ENCODE measurements at places on chromosomes 1 and 21. TPM values are rescaled to one million over a fixed set of nuclear protein-coding genes. Genes with fewer than 3 reads are reported as not detected.

GRCh38 chr1:41093826-41094225 lies 72.3 kb upstream of the SLFNL1 start:
- no peak for DNase-seq
- no peaks in the 10 kb centered on the region for H3K27me3 ChIP-seq
- peaks cover 5% of the 10 kb centered on the region for H3K36me3 ChIP-seq
- H3K4me1 ChIP-seq = no peaks in the 10 kb centered on the region
- no peak overlapping the region for H3K27ac ChIP-seq

DNA sequence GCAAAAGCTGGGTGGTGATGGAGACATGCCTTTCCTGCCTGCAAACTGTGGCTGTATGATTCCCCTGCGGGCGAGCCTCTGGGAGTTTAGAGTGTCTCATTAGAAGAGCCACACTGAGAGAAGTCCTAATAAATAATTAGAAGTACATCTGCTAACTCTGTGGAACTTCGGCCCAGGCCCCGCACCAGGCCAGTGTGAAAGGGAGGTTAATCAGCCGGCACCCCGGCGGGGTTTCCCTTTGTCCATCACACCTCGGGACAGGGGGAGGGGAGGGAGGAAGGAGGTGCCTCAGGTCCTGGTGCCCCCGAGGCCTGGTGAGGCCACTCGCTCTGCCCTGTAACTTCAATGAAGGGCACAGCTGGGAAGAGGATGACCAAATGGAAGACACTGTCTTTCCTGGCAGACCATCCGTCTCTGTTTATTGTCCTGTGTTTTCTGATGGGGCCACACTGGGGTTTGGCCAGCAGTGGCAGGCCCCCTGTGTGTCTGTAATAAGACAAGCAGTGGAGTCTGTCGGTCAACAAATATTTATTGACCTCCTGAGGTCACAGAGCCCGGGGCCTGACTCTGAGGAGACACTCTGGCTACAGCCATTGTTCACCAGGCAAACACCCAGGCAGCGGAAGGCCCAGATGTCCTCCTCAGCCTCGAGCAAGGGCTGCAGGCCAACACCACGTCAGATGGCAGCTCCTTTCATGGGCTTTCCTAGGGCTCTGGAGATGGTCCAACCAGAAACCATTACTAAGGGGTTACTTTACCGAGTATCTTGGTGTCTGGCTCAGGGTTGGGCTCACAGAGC lies 267.5 kb upstream of the RAB4A start:
- H3K36me3 ChIP-seq = no peaks in the 10 kb centered on the region
- H3K4me1 ChIP-seq = peaks cover 39% of the 10 kb centered on the region
- H3K27ac ChIP-seq = peak overlapping the region; percentile 37
- H3K27me3 ChIP-seq = no peaks in the 10 kb centered on the region
- H3K4me3 ChIP-seq = no peak overlapping the region

GRCh38 chr1:15031251-15031933 lies 122.2 kb upstream of the TMEM51 start:
- H3K27me3 ChIP-seq = no peaks in the 10 kb centered on the region
- no peak for DNase-seq
- H3K4me3 ChIP-seq = no peak overlapping the region
- peaks cover 17% of the 10 kb centered on the region for H3K4me1 ChIP-seq
- H3K36me3 ChIP-seq = 0 out of 2 replicates have a peak, but pooled peaks cover 3% of the 10 kb centered on the region

DNA sequence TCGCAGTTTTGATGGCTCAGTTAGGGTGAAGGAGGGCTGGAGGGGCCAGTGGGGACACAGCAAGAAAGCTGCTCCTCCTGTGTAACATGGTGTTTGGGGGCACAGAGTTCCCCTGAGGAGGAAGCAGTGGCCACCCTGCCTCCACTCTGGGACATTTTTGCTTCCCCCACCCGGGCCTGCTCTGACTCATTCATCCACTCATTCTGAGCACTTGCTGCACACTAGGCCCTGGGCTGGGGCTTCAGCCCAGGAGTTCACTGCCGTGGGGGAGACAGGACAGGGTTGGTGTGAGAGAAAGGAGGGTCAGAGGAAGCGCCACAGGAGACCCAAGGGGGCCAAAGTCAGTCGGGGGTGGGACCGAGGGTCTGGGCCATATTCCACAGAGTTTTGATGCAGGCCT lies 41.4 kb upstream of the ACOT11 start:
- H3K27ac ChIP-seq = no peak overlapping the region
- DNase-seq = no peak
- H3K27me3 ChIP-seq = peaks cover 3% of the 10 kb centered on the region
- H3K36me3 ChIP-seq = no peaks in the 10 kb centered on the region

GRCh38 chr1:53895421-53895820 lies 1.4 kb downstream of the DIO1 start:
- H3K27ac ChIP-seq = no peak overlapping the region
- H3K4me1 ChIP-seq = peaks cover 18% of the 10 kb centered on the region
- H3K36me3 ChIP-seq = no peaks in the 10 kb centered on the region
- no peak for DNase-seq

GRCh38 chr1:188891958-188892357 lies 1585.7 kb downstream of the BRINP3 start:
- H3K4me3 ChIP-seq = no peak overlapping the region
- no peaks in the 10 kb centered on the region for H3K4me1 ChIP-seq
- no peak overlapping the region for H3K27ac ChIP-seq
- H3K36me3 ChIP-seq = no peaks in the 10 kb centered on the region
- H3K27me3 ChIP-seq = no peaks in the 10 kb centered on the region

- H3K27me3 ChIP-seq = no peaks in the 10 kb centered on the region
- no peak overlapping the region for H3K4me3 ChIP-seq
- no peaks in the 10 kb centered on the region for H3K36me3 ChIP-seq
- no peaks in the 10 kb centered on the region for H3K4me1 ChIP-seq
- no peak for DNase-seq
Observed at GRCh38 chr1:116359060-116359830, 13.8 kb upstream of the ATP1A1 start.

DNA sequence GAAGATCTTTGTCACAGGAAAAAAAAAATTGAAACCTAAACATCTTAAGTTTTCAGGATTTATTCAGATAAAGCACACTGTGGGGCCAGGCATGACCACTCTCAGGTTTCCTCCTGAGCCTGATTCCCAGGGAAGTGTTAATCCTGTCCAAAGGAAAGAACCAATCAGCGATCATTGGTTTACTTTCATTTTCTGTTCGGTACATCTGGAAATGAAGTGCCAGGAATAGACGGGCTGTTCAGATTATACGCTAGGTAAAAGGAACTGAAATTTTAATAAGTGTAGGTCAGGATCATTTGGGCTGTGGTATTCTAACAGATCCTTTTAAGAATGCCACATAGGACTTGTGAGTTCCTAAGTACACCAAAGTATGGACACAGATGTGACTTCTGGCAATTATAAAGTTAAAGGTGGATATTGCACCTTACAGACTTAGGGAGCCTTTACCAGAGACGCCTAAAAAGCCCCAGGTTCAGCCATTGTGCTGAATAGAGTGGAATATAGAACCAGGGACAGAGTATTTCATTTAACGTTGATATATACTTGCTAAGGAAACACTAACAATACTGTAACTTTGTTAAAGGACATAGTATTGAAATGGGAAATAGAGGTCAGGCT lies 9.3 kb upstream of the CACYBP start:
- H3K4me3 ChIP-seq = peak overlapping the region; percentile 27
- H3K27ac ChIP-seq = peak overlapping the region; percentile 69
- H3K27me3 ChIP-seq = no peaks in the 10 kb centered on the region
- no peaks in the 10 kb centered on the region for H3K36me3 ChIP-seq
- H3K4me1 ChIP-seq = peaks cover 58% of the 10 kb centered on the region
- no peak for DNase-seq

DNA sequence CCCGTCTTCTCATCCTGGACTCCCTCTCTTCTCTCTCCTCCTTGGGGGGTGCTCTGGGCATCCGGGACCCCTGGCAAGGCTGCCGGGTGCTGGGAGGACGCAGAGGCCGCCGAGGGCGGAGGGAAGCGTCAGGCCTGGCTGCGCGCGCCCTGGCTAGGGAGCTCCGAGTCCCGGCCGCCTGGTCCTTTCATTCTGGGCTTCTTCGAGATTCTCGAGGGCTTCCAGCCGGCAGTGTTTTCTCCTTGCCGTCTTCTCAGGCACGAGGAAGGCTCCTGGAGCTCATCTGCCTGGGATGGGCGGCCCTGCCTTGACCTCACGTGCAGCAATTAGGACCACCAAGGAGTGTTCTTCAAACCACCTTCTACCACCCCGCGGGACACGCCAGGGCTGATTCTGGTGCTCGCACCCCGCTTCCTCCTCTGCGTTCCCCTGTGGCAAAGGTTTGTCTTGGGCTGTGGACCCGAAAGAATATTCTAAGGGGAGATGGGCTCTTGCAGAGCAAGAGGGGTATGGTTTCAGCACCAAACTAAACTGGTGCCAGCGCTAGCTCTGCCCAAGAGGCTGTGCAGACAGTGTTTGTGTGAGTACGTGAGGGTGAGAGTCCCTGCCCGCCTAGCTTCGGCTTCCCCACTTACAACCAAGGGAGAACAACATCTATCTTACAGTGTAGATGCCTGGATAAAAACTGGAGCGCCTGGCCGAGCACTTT lies 36.5 kb downstream of the PIK3CD start:
- no peaks in the 10 kb centered on the region for H3K27me3 ChIP-seq
- H3K4me1 ChIP-seq = peaks cover 46% of the 10 kb centered on the region

GRCh38 chr1:54623216-54624007 lies at the start of gene FAM151A:
Gene FAM151A (minus strand): TSS chr1:54623525. CDS start chr1:54623395, 130 bp downstream.
- DNase-seq = no peak
- H3K27me3 ChIP-seq = no peaks in the 10 kb centered on the region
- H3K4me3 ChIP-seq = no peak within 1 kb of the TSS
- H3K36me3 ChIP-seq = no peaks in the 10 kb centered on the region

- H3K4me3 ChIP-seq = no peak overlapping the region
- H3K27me3 ChIP-seq = peaks cover 3% of the 10 kb centered on the region
- H3K36me3 ChIP-seq = no peaks in the 10 kb centered on the region
- no peak overlapping the region for H3K27ac ChIP-seq
Observed at GRCh38 chr1:6961905-6962477, 176.7 kb downstream of the CAMTA1 start.

GRCh38 chr1:53577761-53578100 lies 118.5 kb downstream of the DMRTB1 start:
- DNase-seq = no peak
- no peak overlapping the region for H3K4me3 ChIP-seq
- H3K27ac ChIP-seq = no peak overlapping the region
- peaks cover under 1% of the 10 kb centered on the region for H3K4me1 ChIP-seq

DNA sequence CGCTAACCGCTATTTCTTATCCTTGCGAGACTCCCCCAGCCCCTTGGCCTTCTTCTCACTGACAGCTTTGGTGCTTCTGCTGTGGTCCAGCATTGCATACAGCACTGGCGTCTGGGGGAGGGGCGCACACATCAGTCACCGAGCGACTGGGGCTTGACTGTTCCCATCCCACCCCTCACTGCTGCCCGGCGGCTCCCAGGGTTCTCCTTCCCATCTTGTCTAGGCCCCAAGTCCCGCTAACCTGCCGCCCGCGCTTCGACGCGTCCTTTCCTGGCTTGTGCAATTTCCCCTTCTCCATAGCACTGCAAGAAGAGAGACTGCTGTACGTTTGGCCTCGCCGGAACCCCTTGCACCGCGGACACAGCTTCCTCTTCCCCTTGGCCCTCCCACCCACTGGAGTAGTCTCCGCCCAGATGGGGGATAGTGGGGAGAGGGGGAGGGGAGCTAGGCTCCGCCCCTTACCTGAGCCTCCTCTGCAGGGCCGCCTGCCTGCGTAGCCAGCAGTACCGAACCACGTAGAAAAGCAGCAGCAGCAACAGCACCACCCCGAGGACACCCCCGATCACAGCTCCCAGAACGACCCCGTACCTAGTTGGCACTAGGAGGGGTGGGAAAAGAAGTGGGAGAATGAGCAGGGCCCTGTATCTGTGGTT lies 3.8 kb downstream of the MPZ start:
- H3K27me3 ChIP-seq = no peaks in the 10 kb centered on the region
- DNase-seq = no peak
- peaks cover 5% of the 10 kb centered on the region for H3K4me1 ChIP-seq
- H3K4me3 ChIP-seq = no peak overlapping the region
- H3K36me3 ChIP-seq = no peaks in the 10 kb centered on the region

GRCh38 chr1:117013309-117013858 lies 11.8 kb downstream of the CD101 start:
- H3K27me3 ChIP-seq = no peaks in the 10 kb centered on the region
- H3K36me3 ChIP-seq = no peaks in the 10 kb centered on the region
- H3K4me1 ChIP-seq = no peaks in the 10 kb centered on the region
- H3K4me3 ChIP-seq = no peak overlapping the region
- no peak for DNase-seq

DNA sequence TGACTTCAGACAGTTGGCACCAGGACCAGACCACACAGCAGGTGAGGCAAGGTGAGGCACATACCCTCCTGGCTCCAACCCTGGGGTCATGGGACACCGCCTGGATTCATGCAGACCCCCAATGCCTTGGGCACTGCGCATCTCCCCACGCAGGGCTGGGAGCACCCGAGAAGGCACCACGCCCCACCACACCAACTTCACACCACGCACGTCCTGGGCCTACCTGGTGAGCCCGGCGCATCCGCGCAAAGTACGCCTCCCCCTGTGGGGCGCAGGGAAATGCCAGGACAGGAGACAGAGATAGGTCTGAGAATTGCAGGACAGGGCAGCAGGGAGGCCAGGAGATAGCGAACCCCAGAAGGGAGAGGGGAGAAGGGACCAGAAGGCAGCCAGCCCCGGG lies 58.5 kb downstream of the LDLRAD2 start:
- peak overlapping the region; percentile 75 for H3K27ac ChIP-seq
- no peak for DNase-seq
- peaks cover 19% of the 10 kb centered on the region for H3K4me1 ChIP-seq
- H3K36me3 ChIP-seq = peaks cover 77% of the 10 kb centered on the region
- no peak overlapping the region for H3K4me3 ChIP-seq

DNA sequence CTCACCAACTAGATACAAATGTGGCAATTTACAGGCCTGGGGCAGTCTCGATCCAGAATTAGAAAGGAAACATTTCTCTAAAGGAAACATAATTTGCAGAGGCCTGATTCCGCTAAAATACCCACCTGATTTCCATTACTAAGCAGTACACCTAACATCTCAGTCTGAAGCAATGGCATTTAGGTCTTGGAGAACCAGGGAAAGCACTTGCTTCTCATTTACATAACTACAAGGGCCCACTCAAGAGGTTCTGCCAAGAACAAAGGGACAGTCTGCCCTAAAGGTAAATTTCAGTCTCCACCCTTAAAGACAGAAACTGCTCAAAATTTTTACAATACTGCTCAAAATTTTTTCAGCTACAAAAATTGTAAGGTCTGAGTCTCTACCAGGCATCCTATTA lies 123.7 kb upstream of the GJB5 start:
- no peaks in the 10 kb centered on the region for H3K27me3 ChIP-seq
- no peak overlapping the region for H3K27ac ChIP-seq
- DNase-seq = no peak
- H3K4me1 ChIP-seq = no peaks in the 10 kb centered on the region

DNA sequence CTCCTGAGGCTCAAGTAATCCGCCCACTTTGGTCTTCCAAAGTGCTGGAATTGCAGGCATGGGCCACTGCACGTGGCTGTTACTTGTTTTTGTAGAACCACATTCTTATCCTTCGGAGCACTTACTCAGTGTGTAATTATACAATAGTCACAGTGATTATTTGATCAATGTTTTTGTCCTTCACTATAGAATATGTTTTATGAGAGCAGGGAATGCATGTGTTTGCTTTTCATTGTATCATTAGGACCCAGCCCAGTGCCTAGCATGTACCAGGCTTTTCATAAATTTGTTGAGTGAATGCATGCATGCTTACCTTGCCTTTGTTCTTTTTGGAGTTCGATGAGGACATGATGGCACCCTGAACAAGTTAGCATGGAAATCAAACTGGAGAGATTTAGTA lies 5.8 kb downstream of the SZT2 start:
- H3K36me3 ChIP-seq = peaks cover 21% of the 10 kb centered on the region
- no peak overlapping the region for H3K4me3 ChIP-seq
- DNase-seq = no peak
- peaks cover 15% of the 10 kb centered on the region for H3K4me1 ChIP-seq

SHISA4 gene
- total RNA-seq = 43.4 TPM

PLCH2 gene
- not detected for total RNA-seq

SIPA1L2 gene
- total RNA-seq = 9.9 TPM

LIPI gene
- not detected for total RNA-seq

HUNK gene
- total RNA-seq = 13.6 TPM

RNPEP gene
- 69.7 TPM for total RNA-seq

PROK1 gene
- not detected for total RNA-seq

All from SJSA1 (cell line).